ENCODE measurements at places on chromosomes 2 and 18.

DNA sequence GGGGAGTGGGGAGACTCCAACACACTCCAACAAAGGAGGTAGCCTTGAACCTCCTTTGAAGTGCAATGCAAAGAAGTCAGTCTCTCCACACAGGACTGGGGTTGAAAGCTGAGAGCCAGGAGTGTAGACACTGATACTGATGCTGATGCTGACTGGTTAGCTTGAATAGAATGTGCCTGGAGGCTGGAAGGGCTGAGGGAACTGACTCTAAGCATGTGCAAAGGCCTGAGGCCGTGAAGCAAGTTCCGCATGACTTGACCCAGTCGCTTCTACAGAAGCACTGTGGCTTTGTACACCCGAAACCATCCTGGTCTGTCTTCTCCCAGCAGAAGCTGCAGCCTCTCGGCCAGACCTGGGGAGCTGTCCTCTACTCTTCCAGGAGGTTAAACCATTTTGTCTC lies 10.4 kb downstream of the FOXI3 start:
- no peak for DNase-seq

- DNase-seq: peak; percentile 34
Measured at GRCh38 chr2:23620841-23621341, 235.9 kb downstream of the KLHL29 start.

DNA sequence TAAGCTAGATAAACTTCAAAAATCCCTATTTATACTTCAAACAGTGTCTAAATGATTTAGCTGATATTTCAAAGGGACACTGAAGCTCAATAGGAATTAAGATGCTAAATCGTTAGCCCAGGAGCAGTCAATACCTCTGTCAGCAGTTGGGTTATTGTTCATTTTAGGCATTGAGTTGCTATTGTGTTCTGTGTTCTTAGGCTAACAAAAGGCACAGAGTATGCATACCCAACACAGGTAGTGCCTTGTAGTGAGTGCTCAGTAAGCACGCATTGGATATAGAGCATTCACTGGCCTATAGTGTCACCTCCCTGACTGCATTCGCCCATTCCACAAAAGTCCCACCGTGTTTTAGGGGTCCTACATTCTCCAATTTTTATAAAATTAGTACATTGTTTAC lies 152.3 kb downstream of the PIK3C3 start:
- DNase-seq: no peak

- DNase-seq: no peak
Measured at GRCh38 chr18:44792456-44793061, 111.9 kb downstream of the SETBP1 start.

DNA sequence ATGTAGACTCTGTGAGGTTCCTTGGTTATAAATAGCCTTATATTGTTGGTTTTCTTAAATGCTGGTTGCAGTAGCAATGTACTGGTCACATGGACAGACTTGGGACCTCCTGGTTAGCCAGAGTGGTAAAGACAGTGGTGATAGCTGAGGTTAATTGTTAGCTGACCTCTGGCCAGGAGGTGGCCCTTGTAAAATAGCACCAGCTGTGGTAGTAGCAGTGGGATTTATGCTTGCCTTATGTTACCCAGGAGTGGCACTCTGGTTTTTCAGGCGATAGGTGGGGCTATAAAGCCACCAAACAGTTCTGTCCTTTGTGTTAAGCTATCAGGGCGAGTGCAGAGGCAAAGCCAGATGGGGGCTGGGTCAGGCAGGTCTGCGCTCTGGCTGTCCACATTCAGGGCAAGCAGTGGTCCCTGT lies 94.8 kb upstream of the SRD5A2 start:
- peak; percentile 42 for DNase-seq

Data from SK-MEL-5 (cell line).